ENCODE measurements at places on chromosomes 7 and 10.

DNA sequence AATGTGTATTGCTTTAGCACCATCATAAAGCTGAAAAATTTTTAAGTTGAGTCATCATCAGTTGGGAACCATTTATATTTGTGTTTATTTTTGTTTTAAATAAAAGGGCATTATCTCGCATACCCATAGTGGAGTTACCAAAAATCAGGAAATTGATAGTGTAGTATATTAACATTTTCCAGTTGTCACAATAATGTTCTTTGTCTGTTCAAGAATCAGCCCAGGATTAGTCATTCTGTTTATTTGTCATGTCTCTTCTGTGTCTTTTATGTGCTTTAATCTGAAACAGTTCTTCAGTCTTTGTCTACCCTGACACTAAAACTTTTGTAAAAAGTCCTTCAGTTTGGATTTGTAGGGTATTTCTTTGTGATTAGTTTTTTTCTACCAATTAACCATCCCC lies 827.8 kb upstream of the ZWINT start:
- no peak for DNase-seq

GRCh38 chr10:69567920-69568319 lies 5.3 kb downstream of the NEUROG3 start:
- no peak for DNase-seq

GRCh38 chr7:43735403-43735801 lies 6.1 kb upstream of the COA1 start:
- DNase-seq, result no peak

- no peak for DNase-seq
Measured at GRCh38 chr10:32199714-32200394, 143.6 kb upstream of the KIF5B start.

DNA sequence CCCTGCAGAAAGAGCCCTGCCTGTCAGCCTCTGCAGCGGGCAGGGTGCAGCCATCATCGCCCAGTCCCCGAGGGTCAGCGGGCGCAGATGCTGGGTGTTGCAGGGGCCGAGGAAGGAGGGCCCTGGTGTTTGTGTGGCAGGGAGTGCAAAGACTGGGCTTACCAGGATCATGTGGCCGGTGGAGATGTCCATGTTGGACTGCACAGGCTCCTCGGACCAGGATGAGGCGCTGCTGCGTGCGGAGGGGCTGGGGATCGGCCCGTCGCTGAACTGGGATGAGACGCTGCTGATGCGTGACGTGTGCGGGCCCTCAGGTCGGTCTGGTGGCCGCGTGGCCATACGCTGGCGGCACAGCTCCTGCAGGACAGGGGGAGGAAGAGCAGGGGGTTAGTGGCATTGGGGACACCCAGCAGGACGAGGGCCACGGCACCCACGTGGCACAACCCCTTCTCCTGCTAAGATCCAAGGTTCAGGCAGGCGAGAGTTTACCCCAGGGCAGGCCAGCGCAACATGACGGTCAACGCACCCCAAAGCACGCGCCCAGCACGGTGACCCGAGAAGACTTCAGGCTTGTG lies 319.5 kb downstream of the DNAJB6 start:
- DNase-seq, result no peak

GRCh38 chr7:3151784-3152183 lies 108.1 kb upstream of the CARD11 start:
- DNase-seq, result no peak

DNA sequence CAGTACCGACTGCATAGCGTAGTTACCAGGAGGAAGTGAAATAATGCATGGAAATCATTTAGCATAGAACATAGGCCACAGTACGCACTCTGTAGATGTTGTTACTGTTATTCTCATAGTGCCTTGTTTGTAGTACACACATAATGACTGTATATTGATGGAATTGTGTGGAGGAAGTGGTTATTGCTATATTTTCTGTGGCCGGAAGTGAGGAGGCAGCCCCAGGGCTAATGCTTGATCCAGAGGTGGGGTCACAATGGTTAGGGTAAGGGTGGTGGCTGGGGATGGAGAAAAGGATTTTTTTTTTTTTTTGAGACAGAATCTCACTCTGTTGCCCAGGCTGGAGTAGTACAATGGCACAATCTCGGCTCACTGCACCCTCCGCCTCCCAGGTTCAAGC lies 4.5 kb upstream of the MGAM start:
- no peak for DNase-seq

DNA sequence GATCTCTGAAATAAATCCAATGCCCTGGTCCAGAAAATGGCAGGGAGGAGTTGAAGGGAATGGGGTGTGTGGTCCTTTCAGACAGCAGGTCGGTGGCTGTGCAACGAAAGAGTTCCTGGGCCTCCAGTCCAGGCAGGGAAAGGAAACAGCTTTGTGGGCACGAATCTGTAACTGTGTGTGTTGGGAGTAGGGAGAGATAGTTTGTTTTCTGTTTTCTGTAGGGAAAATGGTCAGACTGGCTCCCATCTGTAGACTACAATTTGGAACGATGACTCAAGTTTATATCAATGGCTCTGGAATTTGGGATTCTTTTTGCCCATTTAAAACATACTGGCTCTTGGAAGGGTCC lies 2.6 kb upstream of the HOXA9 start:
- DNase-seq, result no peak

GRCh38 chr7:157255201-157255606 lies 81.6 kb upstream of the DNAJB6 start:
- no peak for DNase-seq

DNA sequence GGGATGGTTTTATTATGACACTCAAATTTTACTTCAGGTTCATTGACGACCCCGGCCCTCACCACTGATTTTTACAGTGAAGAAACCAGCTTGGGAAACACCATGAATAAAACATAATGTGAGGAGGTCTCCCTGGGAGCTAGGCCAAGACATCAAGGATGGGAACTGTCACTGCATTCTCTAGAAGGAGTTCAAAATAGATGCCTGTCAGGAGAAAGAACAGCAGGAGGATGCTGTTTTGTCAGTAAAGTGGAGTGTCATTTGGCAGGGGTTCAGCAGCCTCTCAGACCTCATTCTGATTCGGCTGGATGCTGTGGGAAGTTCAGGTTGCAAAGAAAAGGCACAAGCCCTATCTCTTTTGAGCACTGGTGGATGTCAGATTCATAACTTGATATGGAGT lies 360.3 kb upstream of the C7orf33 start:
- no peak for DNase-seq

DNA sequence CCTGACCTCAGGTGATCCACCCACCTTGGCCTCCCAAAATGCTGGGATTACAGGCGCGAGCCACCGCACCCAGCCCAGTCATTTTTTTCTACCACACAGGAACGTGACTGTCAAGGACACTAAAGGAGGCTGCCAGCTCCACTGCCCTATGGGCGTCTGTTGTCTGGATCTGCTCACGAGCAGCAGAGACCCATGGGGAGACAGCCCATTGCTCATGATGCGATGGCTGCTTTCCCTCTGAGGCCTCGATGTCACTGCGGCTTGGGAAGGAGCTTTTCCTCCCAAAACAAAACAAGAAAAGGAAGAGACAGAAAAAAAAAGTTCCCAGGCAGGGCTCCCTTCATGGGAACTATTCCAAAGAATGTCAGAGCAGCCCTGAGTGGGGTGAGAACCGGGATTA lies 70.5 kb downstream of the DENND2A start:
- DNase-seq, result no peak

Measured in natural killer cell treated with Interleukin-12 subunit alpha and Interleukin-12 subunit beta and Interleukin-15 and Interleukin-18, amount 100 ng/mL, for 72 hours (primary cell).